ENCODE measurements at places on chromosomes 1 and 21.
A peak's percentile ranks its signal among the peaks of the same experiment; 100 is the strongest.

GRCh38 chr1:74396933-74397332, 115.5 kb downstream of the LRRC53 start:
- DNase-seq: no peak

GRCh38 chr1:230548357-230548756, 93.9 kb upstream of the COG2 start:
- DNase-seq: no peak

- DNase-seq: no peak
These were observed 30.6 kb downstream of the NPHP4 start for GRCh38 chr1:5961601-5962000.

- DNase-seq: peak; percentile 43
These were observed 1.3 kb downstream of the CDK18 start for GRCh38 chr1:205505791-205506190.

DNA sequence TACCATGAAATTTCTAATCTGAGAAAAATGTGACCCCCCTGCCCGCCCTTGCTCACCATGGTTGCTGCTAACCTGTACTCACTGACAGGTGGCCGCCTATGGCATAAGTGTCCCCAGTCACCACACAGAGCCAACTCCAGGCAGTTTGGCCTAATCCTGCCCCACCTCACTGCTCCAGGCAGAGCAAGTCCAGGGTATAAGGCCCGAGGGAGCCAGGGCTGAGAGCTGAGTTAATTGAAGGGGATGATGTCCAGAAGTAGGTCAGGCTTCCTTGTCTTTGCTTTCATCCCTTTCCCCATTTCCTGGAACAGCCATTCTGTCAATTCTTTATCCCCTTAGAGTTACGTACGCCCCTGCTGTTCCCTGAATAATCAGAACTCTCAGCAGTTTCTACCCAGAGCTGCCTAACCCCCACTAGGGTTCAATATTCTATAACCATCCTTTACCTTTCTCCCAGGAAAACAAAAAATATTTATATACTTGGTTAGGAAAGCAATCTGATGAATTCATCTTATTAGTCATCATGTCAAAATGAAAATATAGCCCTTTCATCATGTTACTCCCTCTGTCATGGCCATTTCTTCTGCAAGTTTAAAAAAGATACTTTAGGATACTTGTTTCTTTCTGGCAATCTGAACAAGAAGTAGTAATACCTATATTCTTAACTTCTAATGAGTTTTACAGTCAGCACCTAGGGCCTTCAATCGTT, 29.4 kb upstream of the CD101 start:
- no peak for DNase-seq

DNA sequence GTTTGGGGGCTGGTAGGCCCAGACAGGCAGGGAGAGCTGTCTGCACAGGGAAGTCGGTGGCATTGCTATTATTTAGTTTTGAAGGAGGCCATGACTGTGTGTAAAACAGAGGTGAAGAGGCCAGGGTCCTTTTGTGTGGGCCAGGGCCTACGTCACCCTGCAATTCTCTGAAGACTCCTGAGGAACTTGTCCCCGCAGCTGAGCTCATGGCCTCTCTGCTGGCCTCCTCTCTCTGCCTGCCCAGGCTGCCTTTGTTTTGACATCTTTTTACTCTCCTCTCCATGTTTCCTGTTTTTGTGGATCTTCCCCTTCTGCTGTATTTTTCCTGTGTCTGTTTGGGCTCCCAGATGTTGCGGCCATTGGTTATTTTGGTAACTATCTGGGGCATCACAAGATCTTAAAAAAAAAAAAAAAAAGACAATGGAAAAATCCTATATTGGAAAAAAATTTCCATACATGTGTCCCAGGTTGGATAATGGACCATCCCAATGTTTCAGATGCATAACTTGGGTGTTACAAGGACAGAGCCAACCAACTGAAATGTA, 280.7 kb downstream of the RPS6KC1 start:
- no peak for DNase-seq

DNA sequence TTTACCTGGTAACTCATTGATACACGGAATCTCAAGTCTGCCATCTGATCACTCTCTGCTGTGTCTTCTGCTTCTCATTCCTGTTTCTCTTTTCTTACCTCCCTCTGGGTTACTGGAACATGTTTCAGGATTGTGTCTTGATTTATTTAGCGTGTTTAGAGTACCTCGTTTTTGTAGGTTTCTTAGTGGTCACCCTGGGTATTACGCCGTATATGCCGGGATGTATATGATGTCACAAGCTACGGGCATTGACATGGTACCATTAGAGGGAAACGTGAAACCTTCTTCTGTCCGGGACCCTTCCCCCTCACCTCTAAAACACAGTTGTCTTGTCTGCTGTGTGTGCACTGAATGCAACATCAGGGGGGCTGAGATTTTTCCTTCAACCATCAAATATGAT, 2.8 kb downstream of the ACTRT2 start:
- DNase-seq: no peak

- no peak for DNase-seq
These were observed 103.1 kb downstream of the RPS6KC1 start for GRCh38 chr1:213154056-213154685.

DNA sequence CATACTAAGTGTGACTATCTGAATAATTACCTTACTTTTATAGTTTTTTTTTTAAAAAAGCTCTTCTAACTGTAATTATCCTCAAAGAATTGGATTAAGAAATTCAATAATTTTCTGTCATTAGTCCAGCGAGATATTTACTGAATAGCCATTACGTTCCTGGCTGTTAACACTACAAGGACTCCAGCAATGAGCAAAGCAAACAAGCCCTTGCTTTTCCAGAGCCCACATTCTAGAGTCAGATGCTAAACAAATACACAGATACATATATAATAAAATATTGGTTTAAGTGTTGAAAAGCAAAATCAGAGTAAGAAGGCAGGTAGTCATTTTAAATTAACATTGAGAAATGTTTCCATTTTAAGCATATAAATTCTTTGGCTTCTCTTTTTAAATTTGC, 118.4 kb downstream of the ATF6 start:
- no peak for DNase-seq

DNA sequence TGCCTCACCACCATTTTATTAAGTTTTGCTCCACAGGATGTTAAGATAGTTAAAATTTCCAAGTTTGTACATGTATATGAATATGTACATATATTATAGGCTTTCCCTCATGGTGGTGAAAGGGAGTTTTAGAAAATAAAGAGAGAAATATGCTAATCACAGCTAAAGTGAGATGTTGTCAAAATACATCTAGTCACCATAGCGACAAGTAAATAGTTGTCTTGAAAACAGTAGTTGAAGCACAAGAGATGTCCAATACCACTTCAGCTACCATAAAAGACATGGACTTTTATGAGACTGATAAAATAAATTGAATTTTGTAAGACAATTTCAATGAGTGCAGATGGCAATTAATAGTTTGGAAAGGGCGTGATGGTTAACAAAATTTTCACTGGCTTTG, 1600.0 kb downstream of the BRINP3 start:
- no peak for DNase-seq

GRCh38 chr1:16122916-16123315, 33.0 kb downstream of the EPHA2 start:
- DNase-seq: no peak

- no peak for DNase-seq
These were observed 24.8 kb upstream of the EPS15 start for GRCh38 chr1:51543858-51544257.

DNA sequence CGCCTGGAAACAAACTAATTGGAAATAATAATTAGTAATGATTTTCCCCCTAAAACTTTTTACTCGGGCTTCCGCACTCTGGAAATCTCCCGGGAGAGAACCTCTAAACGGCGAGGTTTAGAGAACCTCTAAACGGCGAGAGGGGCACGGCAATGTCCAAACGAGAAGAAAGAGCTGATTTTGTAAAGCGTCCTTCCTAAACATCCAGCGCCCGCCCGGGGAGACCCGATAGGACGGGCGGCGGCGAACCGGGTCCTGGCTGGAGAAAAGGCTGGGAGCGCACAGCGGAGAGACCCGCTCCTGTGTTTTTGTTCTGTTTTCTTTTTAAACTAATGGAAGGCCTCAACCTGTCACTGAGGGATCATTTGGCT, 1.6 kb downstream of the PAX7 start:
- DNase-seq: no peak

DNA sequence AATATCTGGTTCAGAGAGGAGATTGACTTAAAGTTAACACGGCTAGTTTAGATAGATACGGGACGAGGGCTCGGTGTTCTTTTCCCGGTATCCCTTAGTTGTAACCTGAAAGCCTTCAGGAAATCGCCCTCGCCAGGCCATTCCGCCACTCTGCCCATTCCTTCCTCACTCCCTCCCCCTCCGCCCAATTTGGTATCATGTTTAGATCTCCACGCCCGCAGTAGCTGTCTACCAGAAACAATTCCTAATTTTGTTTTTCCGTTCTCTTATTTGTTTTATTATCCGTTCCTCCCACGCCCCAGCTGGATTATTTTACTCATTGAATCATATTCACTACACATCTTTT, 685 bp upstream of the VAMP4 start:
- peak; percentile 59 for DNase-seq

DNA sequence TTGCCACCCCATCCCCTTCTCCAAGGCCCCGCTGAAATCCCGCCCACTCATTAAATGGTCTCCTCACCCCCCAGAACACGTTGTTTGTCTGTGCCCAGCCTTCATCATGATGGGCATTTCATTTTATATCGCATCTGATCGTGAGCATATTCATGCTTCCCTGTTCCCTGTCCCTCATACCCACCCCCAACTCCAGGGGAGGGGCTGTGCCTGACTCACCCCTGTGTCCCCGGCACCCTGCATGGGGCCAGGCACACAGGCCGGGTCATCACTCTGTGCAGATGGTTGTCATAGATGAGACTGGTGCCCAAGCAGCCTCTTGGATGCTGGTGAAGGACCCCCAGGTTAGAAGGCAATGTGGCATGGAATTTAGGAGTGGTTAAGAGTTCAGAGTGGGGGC, 11.0 kb downstream of the CAMK2N1 start:
- DNase-seq: no peak

DNA sequence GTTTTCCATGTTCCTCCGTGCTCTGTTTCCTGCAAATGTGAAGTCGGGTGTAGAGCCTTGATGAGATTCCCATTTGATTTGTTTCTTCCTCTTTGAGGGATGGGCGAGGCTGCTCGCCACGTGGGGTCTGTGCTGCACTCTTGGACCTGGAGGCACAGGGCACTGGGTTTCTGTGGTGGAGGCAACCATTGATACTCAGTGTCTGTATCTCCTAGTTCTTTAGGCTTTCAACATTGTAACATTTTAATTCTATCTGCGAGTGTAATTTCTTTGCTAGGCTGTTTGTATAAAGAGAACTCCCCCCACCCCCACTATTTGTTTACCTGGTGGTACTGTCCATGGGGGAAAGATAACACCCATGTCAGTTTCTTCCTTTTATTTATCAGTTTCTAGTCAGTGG, 52.3 kb downstream of the GALNT2 start:
- no peak for DNase-seq

- DNase-seq: no peak
These were observed 8.9 kb upstream of the APP start for GRCh38 chr21:26179501-26179900.

- no peak for DNase-seq
These were observed 78.1 kb upstream of the PTBP2 start for GRCh38 chr1:96643519-96643918.

- no peak for DNase-seq
These were observed 37.6 kb upstream of the KRTAP19-8 start for GRCh38 chr21:31075848-31076247.

Data from prostate gland (tissue), 2 donors.